ENCODE measurements at places on chromosomes 7 and 10.

DNA sequence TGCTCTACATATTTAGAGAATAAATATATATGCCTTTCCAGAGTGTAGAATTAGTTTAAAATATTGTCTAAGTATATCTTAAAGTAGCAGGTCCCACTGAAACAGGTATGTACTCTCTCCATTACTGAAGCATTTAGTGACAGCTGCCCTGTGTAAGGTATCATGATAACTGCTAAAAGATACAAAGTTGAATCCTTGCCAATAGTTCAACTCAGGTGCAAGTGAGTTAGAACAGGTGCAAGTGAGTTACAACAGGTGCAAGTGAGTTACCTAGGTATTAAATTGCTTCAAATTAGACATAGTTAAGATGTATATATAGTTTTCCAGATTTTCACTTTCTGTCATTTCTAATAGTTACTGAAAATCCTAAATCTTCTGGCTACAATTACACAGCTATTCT, 119.1 kb downstream of the CNOT4 start:
- no peak for DNase-seq

DNA sequence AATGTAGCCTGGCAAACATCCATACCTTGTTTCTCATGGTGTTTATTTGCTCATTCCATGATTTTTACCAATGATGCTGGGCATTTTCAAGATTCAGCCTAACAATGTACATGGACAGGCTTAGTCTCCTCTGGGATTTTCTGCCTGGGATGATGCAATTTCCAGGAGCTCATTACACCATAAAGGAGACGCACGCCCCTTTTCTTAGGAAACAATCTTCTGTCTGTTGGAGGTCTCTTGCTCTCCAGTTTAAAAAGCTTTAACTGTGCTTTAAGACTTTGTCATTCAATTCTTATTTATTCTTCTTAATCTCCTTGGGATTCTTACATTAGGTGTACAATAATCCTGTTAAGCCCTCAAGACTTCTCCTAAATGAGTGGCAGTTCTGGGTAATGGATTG, 150.3 kb upstream of the NRP1 start:
- DNase-seq = no peak

- no peak for DNase-seq
Measured at GRCh38 chr7:83410989-83411591, 237.8 kb downstream of the SEMA3E start.

GRCh38 chr10:89684604-89685003, 16.8 kb upstream of the KIF20B start:
- no peak for DNase-seq

GRCh38 chr7:154371424-154371823, 319.2 kb downstream of the DPP6 start:
- DNase-seq = no peak

Measured in T follicular helper cell (primary cell).